ENCODE measurements at places on chromosomes 7 and 10.

GRCh38 chr10:59234816-59235429, 58.5 kb downstream of the PHYHIPL start:
- DNase-seq: peak; percentile 60

GRCh38 chr7:155840262-155840885, 28.1 kb upstream of the SHH start:
- DNase-seq: no peak

GRCh38 chr7:21371360-21371759, 56.5 kb upstream of the SP4 start:
- peak; percentile 39 for DNase-seq

GRCh38 chr10:14528450-14528849, 197.7 kb upstream of the FRMD4A start:
- DNase-seq: no peak

DNA sequence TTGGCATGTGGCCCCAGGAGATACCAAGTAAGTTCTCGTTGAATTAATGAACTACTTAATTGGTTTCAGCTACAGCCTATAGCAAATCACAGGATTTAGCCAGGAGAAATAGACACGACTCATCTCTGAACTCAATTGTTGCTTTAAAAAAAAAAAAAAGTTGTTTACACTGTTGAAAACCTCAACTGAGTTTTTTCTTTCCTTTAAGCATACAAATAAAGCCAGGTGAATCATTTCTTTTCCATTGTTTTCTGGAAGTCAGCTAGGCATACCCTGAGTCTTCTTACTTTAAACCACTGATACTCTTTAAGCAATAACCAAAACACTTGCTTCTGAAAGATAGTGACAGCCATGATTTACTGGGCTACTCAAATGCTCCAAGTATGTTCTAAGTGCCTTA, 755 bp downstream of the FRMPD2 start:
- no peak for DNase-seq
